ENCODE measurements at places on chromosomes 16 and 17. TPM values are rescaled to one million over a fixed set of nuclear protein-coding genes. Genes with fewer than 3 reads are reported as not detected.

GRCh38 chr17:80855948-80856862 is 135.4 kb upstream of the CHMP6 start:
- DNase-seq = peak; percentile 98

DNA sequence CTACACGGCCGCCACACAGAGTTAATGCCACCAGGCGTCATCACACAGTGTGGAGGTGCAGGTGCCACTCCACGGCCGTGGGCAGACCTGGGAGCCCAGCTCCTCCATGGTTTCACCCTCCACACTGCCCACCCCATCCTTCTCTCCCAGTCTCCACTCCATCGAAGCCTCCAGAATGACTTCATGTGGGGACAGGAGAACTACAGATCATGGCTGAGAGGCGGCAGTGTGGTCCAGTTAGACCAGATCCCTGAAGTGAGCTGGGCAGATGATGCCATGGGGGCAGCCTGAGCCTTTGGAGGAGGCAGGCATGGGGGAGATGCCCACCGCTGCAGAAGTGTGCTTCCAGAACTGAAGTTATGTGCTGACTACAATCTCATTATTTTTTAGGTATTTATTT is 38.0 kb upstream of the FAAP100 start:
- no peak for DNase-seq

- no peak for DNase-seq
These were observed 883 bp upstream of the TAF15 start for GRCh38 chr17:35808240-35808961.

DNA sequence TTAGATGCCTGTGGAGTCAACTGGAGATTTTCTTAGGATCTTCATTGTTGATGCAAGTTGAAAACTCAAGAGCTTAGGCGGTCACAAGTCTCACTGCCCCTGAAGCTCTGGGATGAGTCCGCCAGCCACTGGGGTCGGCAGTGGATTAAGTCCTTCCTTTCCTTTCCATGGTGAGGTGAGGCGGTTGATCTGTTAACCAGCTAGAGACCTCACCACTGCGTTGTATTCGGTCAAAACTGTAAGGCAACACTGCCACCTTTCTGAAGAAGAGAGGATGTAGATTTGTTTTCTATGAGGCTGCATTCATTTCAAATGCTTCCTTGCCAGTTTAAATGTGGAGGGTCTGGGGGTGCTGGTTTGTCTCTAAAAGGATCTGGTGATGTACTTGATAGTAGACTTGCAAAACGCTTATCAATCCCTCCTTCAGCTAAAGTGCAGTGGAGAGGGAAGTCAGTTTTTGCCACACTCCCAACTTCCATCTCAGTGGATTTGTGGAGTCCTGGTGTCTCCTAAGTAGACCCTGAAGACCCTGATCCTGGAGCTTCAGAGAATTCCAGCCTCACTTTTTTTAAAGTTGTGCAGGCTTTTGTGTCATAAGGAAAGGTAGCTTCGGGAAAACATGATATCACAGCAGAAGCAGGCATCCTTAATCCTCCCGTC is 1.7 kb downstream of the MYOCD start:
- DNase-seq = peak; percentile 82

DNA sequence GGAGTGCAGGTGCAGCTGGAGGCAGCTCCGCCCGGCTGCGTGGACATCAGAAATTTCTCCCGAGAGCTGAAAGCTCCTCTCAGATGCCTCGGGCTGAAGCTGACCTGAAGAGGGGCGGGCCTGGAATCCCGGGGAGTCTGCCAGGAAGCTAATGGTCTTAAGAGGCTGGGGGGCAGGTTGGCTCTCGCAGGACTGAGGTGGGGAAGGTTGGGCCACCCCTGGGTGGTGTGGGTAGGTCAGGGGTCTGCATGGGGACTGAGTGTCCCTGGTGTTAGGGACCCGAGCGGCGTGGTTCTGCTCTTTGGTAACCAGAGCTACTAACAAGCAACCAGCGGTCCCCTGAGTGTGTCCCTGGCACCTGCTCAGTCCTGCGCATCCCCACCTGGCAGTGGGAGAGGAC is 3.5 kb downstream of the CHMP6 start:
- DNase-seq = no peak

- DNase-seq = peak; percentile 90
These were observed 1.7 kb downstream of the IL4R start for GRCh38 chr16:27315333-27316037.

GRCh38 chr17:3973495-3974137 is 9.4 kb upstream of the ATP2A3 start:
- DNase-seq = no peak

DNA sequence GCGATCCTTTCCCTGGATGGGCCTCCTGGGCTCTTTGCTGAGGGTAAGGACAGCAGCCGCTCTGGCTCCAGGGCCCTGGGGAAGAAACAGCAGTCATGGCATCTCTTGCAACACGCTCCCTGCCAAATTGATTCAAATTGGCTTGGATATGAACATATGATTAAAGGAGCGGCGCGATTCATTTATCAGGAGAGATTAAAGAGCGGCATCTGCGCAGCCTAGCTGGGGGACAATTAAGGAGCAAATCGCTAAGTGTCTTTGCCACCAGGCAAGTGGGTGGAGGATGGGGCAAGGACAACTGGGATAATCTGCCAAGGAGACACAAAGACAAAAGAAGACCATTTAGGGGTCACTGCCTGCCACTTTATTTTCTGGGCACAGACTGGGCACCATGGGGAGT is 27.8 kb downstream of the PIPOX start:
- no peak for DNase-seq

GRCh38 chr17:79262624-79263023 is 188.0 kb downstream of the ENGASE start:
- no peak for DNase-seq

DNA sequence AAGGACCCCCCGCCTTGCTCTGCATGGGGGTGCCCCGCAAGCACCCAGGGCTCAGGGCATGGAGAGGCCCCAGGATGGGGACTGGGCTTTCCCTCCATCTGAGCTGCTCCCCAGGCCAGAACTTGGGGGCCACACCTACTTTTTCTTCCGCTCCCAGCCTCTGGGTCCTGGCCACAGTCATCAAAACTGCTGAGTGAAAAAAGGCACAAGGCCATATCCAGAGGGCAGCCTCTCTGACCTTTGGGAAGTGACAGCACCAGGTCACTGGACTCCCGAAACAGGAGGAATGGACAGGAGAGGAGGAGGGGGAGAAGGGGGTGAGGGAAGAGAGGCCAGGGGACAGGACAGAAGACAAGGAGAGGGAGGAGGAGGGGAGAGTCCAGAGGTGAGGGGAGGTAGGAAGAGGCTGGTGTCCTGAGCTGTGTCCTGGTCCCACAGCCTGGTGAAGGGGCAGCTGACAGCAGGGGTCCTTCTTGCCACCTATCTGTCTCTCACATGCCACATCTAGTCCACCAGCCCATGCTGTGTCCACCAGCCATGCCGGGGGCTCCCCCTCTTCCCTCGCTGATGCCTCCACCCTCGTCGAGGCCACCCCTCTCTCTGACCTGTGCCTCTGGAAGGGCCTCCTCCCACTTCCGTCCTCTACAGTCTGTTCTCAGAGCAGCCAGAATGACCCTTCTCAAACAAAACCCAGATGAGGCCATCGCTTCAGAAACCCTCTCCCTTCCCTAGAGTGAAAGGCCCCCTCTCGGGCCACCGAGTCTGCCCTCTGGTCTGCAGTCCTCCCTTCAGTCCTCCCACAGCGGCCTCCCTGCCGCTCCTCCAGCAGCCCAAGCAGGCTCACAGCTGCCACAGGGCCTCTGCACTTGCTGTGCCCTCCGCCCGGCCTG is 73.9 kb upstream of the TOB1 start:
- no peak for DNase-seq

- DNase-seq = peak; percentile 2
These were observed 44.0 kb downstream of the MARVELD3 start for GRCh38 chr16:71669926-71670536.

DNA sequence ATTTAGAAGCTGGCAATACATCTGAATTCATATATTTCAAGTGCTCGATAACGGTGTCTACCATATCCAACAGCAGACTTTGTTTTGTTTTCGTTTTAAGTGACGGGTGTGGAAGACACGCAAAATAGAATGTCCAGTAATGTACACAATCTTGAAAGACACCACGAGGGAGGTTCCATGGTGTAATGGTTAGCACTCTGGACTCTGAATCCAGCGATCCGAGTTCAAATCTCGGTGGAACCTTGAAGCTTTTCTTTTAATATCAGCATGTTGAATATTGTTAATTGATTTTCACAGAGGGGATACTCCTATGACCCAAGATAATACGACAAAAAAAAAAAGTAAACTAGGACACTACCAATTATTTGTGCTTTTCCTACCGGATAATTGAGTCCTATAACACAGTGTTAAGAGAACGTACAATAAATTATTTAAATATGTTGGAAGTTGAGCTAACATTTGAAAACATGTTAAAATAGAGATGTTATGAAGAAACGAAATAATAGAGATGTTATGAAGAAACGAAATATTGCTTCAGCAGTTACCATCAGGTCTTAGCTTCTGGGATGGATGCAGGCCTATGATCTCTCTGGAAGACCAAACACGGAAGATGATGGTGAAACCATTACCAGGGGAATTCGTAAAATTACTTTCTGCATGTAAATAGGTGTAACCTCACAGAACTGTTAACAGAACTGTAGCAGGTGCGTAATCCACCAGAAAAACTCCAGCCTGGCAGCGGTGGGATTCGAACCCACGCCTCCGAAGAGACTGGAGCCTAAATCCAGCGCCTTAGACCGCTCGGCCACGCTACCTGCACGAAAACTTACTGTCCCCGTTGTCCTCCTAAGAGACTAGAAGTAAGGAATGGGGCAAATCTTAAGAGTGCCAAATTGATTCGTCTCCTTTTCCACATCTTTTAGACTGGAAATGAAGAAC is 1.5 kb upstream of the ALOXE3 start:
- peak; percentile 92 for DNase-seq

DNA sequence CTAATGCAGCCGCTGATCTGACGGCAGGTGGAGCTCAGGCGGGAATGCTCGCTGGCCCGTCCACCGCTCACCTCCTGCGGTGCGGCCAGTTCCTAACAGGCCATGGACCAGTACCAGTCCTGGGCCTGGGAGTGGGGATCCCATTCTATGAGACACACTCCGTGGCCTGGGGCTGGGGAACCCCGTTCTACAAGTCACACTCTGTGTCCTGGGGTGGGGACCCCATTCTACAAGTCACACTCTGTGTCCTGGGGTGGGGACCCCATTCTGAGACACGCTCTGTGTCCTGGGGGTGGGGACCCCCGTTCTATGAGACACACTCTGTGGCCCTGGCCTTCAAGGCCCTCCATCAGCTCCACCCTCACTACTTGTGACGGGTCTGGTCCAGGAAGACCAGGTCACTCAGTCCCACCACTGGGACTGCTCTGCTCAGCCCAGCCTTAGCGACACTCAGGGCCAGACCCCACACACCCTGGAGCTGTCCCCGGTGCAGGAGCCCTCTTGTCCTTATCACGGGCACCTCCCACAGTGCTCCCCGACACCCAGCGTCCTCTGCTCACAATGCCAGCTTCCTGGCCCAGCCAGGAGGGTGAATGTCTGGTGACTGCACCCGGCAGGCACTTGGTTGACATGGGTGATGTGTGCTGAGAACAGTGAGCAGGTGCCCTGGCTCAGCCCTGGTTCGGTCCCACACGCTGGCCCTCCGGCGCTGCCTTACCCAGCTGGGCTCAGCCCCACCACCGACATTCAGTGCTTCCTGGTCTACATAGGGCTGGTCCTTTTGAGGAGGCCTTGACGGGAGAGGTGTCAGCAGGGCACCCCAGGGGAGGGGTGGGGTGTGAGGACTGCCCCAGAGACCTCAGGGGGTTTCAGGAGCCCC is 89.1 kb downstream of the TBC1D16 start:
- DNase-seq = no peak

DNA sequence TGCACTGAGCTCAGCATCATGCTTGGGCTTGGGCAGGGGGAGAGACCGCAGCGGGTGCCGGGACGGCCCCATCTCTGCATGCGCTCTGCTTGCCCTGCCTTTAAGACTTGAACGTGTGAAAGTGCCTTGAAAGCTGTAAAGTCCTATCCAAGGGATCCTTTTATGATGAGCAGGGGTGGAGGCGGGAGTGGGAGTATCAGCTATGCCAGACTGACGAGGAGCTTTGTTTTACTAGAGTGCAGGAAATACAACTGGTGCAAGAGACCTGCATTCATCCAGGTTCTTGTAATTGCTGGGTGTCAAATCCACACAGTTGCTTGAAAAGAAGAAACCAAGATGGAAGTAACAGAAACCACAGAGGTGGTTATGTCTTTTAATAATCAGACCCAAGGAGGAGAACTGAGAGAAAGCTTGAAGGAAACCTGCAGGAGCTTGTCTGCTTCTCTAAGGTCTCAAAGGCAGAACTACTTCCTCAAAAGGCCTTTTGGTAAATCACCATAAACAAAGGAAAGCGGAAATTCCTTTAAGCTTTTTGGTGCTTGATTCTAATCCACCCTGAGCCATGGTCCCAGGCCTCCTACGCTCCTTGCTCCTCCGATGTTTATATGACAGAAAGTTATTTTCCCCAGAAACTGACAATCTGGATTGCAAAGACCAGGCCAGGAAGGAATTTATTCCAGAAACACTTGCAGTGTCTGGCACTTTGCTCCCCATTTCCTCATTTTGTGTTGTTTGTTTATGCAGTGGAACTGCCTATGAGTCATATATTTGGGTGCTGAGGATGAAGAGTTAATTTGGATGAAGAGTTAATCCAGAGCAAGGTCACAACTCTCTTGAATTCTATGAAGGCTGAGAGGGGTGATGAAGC is 51.3 kb upstream of the FBXO47 start:
- peak; percentile 18 for DNase-seq

GRCh38 chr16:4514606-4515005 is 24.0 kb downstream of the CDIP1 start:
- DNase-seq = no peak

GRCh38 chr17:41825175-41825845 is 10.7 kb downstream of the NT5C3B start:
- no peak for DNase-seq

DNA sequence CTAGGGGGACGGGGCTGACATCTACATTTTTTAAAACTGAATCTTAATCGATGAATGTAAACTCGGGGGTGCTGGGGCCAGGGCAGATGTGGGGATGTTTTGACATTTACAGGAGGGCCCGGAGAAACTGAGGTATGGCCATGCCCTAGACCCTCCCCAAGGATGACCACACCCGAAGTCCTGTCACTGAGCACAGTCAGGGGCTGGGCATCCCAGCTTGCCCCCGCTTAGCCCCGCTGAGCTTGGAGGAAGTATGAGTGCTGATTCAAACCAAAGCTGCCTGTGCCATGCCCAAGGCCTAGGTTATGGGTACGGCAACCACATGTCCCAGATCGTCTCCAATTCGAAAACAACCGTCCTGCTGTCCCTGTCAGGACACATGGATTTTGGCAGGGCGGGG is 21.4 kb downstream of the ADAM11 start:
- DNase-seq = no peak

DNA sequence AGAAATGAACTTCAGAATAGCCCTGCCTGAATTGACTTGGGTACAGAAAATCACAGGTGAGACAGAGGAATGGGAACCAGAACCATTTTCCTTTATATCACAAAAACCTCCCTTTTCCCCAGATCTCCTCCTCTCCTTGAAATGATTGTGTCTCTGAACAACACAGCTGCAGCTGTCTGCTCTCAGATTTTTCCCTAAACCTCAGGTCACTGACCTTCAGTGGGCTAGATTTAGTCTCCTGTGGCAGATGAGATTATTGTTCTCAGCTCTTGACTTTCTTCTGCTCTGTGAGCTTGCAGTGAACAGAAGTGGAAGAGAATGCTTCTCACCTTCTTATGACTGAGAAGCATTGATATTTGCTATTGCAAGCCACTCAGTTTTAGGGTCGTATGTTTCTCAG is 92.3 kb upstream of the FAM20A start:
- DNase-seq = no peak

CDC6 gene
- 37.5 TPM for total RNA-seq

KRTAP9-8 gene
- total RNA-seq = not detected

KRT23 gene
- total RNA-seq = not detected

EFNB3 gene
- 1.1 TPM for total RNA-seq

ERBB2 gene
- total RNA-seq = 1.2 TPM

ABCA6 gene
- total RNA-seq = not detected

SHMT1 gene
- total RNA-seq = 50.8 TPM
